ENCODE measurements at places on chromosomes 12 and 14.

GRCh38 chr12:110249105-110249504 lies 31.9 kb upstream of the ATP2A2 start:
- DNase-seq, result no peak

DNA sequence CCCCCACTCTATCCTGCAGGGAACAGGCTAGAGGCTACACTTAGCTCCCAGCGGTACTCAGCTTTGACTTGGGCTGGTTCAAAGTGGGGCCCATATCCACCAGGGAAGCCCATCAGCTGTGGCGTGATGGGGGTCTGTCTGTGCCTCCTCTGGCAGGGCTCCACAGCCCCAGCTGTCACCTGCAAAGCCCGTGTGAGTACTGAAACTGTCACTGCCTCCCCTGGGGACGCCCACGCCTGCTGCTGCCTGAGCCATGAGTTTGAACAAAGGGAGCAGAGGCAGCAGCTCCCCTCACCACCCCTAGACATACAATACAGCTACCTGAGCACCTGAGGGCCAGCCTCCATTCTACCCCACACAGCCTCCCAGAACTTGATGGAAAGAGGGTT lies 5.0 kb downstream of the REM2 start:
- DNase-seq, result no peak

DNA sequence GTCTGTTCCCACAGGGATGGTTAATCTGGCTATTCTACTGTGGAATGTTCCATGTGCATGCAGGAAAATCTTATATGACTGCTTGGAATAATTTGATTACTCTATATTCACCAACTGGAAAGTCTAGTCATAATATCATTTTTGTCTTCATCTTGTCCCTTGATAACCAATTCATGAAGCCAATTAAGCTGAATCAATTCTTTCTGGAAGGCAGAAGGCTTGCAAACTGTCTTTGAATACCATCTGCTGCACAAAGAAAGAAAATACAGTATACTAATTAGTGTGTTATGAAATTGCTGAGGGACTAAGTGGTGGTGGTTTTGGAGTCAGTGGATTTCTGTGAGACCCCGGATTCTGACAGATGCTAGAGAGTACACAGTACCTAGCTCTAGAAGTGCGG lies 546.5 kb upstream of the MIS18BP1 start:
- DNase-seq, result no peak

- DNase-seq, result no peak
Observed at GRCh38 chr14:100740196-100740825, 13.6 kb downstream of the DLK1 start.

DNA sequence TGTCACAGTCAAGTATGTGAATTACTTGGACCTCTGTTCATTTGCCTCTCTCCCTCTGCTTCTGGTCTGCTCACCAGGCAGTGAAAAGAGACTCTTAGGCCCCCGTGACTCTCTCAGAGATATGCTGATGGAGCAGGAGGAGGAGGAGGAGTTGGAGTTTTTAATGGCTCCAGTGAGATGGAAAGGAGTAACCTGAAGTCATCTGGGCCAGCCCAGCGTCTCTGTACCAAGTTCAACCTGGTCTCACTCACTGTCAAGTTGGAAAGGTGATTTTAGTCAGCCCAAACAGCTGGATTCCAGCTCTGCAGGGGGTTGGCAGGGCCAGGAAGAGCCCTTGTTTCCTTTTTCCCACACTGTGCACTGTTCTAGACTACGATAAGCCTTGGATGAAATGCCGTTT lies 48.6 kb downstream of the SH2B3 start:
- DNase-seq, result no peak

DNA sequence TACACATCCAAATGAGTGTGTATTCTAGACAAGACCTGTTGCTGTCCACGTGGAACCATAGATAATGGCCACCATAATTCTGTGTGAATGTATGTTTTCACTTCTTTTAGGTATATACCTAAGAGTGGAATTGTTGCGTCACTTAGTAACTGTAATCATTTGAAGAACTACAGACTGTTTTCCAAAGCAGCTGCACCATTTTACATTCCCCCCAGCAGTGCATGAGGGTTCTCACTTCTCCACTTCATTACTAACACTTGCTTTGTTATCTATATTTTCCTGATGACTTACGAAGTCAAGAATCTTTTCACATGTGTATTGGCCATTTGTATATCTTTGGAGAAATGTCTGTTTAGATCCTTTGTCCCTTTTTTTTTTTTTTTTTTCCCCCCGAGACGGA lies 106.4 kb downstream of the SCFD1 start:
- DNase-seq, result no peak
